ENCODE measurements at places on chromosomes 4 and X.

- DNase-seq = no peak
Observed at GRCh38 chr4:152434011-152434410, 101.9 kb downstream of the FBXW7 start.

GRCh38 chr4:92872604-92873003 lies 568.8 kb downstream of the GRID2 start:
- no peak for DNase-seq

DNA sequence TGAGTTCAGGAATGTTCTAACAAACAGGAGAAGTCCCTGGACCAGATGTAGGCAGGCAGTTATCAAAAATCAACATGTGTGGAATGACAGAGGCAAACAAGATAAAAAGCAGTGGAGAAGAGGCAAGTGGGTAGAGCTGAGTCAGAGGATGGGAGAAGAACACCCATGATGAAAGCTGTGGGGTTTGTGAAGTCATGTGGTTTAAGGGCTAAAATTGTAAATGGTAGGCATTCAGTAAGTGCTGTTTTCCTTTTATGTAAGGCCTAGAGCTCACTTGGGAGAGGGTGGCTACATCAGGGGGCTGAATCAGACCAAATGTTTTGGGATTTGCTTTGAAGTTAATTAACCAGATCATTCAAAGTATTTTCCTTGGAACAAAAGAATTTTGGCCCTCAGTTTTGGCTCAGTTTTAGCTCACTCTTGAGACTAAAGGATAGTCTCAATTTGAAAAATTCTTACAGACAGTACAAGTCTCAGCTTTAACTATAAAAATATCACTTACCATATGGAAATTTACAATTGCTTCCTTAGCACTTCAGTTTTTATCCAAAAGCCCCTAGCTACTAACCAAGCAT lies 114.5 kb upstream of the PCDH7 start:
- DNase-seq = no peak

GRCh38 chrX:19881559-19881958 lies 5.8 kb downstream of the SH3KBP1 start:
- DNase-seq = no peak

GRCh38 chr4:84379917-84380641 lies 119.0 kb downstream of the NKX6-1 start:
- no peak for DNase-seq

DNA sequence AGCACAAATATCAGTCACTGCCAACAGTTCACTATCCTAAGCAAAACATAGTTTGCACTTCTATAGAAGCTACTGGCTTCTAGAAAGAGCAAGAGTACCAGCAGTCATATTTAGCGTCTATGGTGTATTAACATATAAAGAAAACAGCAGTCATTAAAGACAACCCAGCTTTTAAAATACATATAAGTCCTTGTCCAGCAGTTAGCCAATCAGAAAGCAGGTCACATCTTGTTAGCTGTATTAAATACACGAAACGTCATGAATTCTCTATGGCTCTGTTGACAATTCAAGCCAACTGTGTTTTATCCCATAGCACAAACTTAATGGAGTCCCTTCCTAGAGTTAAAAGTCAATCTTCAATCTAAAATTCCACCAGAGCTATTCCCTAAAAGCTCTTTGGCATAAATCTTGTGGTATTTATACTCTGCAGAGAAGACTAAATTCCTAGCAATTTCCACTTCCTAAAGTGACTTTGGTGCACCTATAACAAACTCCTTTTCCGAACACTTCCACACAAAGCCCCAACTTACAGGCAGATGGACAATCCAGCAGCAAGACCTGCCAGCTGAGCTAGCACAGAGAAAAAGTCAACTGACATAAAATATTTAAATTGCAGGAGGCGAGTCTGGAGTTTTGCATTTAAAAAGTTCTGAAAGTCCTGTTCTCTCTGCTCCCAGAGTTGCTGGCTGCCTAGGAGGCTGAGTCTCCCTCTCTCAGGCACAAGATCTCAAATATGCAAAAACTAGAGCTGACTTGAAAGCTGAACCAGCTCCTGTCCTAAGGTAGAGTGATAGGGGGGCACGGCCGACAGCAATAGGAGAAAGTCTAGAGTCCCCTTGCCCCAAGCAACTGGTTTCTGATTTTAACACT lies 1.3 kb downstream of the LDB2 start:
- DNase-seq = no peak
